Skeletal muscle cell (primary cell): ENCODE measurements at places on chromosomes 7 and 10.

DNA sequence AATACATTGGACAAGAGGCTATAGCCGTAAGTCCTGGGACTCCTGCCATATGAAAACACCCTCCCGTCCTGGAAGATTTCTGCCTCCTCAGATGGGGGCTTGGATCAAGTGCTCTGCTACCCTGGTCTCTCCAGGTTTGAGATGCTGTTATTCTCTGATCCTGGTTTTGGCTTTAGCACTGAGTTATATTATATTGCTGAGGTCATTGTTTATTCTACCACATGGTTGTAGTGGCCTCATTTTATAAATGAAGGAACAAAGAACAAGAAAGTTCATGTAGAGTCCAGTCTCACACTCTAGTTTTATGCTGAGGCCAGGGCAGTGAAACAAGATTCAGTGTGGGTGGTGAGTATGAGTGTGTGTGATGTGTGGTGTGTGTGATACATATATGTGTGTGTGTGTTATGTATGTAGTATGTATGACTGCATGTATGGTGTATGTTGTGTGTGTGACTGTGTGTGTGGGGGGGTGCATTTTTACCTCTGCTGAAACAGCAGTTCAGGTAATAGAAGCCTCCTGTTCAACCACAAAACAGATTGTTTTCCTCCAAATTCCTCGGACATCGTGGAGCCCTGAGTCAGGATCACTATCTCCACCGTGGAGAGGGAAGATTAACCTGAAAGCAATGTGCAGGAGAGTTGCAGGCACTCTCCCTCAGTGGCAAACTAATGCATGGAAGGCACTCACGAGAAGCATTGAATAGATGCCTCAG, 80.7 kb downstream of the C7orf25 start:
- DNase-seq, result peak; percentile 26

DNA sequence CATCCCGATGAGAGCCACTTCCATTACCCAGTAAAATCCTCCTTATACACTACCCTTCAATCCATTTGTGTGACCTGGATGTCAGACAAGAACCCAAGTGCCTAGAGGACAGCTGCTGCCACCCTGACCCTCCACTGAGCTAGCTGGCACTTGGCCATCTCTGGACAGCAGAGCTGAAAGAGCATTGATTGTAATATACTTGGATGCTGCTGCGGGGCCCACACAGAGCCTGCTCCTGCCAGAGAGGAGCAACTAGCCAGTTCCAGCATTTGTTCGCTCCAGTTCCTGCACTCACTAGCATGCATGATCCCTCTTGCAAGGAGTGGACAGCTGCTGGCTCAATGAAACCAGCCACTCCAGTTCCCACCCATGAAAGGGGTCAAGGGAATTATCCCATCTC, 8.4 kb upstream of the TMEM254 start:
- DNase-seq, result no peak

GRCh38 chr10:93074597-93075368, 1.1 kb downstream of the CYP26A1 start:
- DNase-seq, result no peak

DNA sequence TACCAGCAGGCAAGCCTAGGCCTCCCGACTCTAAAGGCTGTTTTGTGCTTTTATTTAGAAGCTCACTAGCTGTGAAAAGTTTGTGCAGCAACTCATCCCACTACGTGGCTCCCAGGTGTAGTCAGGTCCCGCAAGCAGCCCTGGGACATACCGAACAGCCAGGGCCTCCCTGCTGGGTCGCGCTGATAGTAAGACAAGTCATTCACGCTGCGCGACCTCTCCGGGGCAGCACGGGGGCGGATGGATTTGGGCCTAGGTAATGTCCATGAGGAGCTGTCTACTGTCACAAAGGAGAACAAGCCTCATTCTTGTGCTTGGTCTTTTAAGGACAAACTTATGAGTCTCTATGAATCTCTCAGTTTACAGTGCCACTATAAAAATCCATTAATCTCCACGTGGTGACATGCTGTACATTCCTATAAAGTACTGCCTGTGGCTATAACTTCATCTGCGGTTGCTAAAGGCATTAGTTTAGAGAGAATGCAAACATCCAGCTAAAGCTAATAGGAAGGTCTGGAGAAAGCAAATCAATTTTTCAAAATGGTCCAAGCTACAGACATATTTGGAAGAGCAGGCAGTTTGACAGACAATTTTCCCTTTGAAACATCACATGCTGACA, 546.8 kb downstream of the PHTF2 start:
- no peak for DNase-seq

GRCh38 chr10:132506711-132507408, 30.7 kb upstream of the INPP5A start:
- no peak for DNase-seq

DNA sequence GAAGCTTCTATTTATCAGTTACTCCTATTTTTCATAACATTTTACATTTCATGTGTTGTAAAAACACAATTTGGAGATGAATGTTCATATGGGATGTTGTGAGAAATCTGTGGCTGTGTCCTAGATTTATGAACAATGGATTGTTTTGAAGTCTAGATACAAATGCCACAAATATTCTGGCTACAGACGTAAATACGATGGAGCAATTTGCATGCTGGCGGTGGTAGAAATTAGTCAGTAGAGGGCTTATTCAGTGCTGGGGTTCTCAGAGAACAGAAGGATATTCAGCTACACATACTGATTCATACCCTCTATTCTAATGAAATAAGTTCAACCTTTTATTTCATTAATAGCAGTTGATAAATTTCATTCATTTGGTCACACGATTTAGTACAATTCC, 48.8 kb downstream of the PLPP4 start:
- no peak for DNase-seq

DNA sequence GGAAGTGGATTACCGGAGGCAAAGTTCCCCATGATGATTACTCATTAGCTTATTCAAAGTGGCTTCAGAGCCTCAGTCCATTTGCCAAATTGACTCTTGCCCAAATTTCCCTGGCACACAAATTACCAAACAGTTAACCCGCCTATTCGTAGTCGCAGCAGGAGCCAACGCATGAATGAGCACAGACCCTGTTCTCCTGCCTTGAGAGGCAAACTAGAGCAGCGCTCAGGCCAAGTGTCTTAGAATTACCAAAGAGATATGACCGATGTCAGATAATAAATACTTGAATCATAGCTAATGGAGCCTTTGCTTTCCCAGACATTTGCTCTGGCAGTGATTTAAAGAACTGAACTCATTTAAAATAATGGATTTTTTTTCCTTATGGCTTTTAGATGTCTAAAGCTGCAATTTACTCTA, 64.9 kb downstream of the CTTNBP2 start:
- no peak for DNase-seq

DNA sequence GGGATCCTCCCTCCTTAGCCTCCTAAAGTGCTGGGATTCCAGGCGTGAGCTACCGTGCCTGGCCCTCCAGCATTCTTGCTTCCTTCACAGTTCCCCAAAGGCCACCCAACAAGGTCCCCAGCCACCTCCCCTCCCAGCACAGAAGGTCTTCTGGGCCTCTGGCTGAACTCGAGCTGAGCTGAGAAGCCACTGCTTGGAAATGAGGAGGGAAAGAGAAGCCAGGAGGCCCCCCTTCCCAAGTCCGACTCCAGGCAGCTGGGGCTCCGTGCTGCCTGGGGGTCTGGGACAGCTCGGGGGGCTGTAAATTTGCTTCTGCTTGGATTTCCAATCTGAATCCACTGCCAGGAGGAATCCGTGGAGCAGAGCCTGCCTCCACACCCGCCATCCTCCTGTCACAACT, 5.5 kb upstream of the EPO start:
- no peak for DNase-seq

DNA sequence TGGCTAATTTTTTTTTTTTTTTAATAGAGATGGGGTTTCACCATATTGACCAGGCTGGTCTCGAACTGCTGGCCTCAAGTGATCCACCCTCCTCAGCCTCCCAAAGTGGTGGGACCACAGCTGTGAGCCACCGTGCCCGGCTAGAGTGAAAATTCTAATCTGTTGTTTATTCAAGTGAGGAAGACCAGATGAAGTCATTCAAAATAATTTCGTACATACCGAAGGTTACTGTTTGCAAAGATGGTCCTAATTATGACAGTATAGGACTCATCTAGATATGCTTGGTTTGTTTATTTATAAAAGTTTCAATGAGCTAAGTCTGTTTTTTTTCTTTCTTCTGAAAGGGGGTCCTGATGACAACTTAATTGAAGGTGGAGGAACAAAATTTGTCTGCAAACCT, 376.8 kb downstream of the EXOC4 start:
- no peak for DNase-seq

DNA sequence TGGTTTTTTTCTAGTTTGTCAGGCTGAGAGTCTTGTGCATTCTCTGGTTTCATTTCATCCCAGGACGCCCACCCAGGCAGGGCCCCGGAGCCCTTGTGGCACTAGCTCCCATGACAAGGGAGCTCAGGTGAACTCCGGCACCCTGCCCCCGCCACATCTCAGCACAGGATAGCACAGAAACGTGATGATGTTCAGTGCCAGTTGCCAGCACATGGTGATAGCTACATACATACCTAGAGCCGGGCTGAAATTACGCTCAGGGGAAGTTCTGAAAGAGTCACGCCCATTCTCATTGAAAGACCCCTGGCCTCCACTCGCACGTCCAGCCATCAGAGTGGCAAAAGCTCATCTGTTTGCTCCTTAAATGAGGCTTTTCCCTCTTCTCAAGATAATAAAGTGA, 273.7 kb downstream of the PTPRN2 start:
- no peak for DNase-seq

DNA sequence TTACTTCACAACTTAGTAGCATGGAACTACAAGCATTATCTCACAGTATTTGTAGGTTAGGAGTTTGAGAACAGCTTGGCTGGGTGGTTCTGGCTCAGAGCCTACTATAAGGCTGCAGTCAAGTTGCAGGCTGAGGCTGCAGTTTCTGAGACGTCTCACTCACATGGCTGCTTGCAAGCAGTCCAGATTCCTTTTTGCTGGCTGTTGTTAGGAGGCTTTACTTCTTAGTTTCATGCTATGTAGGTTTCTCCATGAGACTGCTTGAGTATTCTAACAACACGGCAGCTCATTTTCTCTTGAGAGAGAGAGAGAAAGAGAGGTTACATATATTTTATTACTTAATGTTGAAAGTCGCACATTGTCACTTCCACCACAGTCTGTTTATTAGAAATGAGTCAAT, 1073.9 kb downstream of the NXPH1 start:
- no peak for DNase-seq
